Activated naive CD8-positive, alpha-beta T cell treated with anti-CD3 and anti-CD28 coated beads, Interleukin-2, amount 50 U/mL, for 24 hours (primary cell): ENCODE measurements at places on chromosomes 7 and 10.

DNA sequence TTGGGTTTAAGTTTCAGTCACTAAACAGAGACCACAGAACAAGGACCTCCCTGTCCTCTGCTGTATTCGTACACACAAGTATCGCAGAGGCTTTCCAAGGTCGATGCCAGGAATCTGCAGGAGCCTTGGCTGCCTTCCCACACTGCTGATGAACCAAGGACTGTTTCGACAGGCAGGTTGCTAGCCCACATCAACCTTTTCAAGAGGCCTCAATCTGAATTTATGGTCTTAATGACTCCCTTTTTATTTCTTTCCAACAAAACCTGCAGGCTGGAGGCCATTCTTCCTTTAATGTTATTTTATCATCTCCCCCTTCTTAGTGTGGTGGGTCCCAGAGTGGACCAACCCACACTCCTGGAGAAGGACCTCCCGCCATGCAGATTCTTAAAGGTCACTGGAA, 45.6 kb downstream of the JCAD start:
- DNase-seq = no peak

DNA sequence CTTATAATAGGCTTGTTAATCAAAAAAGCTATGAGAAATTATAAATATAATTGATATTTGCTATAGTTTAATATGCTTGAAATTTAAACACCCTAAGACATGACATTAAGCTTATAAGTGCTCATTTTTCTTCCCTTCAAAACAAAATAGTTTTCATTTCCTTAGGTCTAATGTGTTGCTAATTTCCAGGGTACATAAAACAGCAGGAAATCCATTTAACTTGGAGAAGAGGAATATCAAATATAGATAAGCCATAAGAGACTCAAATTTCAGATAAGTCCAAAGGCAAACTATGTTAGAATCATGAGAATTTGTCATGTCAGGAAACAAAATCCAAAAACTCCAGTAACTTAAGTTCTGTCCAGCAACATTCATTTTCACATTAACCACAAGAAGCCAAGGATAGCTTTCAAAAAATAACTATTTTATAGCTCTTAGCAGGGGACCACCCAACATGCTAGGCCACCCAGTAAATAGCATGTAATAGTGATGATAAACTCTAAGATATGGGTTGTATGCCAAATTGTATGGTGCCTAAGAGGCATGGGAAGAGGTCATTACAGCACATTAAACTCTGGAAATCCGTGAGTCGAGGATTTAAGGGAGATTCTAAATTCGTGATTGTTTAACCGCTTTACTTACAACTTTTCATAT, 298.1 kb downstream of the CRPPA start:
- DNase-seq = no peak

DNA sequence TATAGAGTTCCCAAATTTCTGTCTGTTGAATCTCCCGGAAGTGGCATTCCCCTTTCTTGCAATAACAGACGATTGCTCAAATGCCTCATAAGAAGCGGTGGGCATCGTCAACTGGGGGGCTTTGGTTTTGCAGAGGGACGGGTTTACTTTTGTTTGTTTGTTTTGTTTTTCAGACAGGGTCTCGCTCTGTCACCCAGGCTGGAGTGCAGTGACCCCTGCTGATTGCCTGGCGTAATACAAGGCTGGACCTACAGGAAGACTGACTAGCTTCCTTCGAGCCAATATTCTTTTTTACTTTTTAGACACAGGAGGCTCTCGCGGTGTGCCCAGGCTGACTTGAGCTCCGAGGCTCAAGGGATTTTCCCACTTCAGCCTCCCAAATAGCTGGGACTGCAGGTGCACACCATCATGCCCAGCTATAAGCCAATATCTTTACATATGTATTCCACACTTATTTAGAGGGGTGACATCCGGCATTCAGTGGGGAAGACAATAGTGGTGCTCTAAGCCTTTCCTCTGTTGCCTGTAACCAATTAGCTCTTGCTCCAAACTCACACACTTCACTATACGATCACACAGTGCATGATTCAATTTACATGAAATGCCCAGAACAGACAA, 58.1 kb downstream of the FHIP2A start:
- DNase-seq = peak; percentile 45

DNA sequence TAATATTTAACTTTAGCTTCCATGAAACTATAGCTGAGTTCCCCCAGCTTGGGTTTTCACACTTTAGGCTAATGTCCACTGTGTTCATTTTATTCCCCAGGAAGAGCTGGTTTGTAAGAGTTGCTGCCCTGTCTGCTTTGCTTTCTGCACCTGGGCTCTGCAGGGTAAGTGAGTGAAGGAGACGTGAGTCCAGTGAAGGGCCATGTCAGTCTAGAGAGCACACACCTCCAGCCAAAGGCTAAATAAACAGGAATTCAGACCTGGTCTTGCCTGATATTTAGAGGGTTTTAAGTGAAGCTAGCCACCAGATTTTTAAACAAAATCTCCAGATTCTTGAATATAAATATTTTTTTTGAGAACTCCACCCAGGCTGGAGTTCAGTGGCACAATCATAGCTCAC, 24.5 kb upstream of the FZD1 start:
- no peak for DNase-seq

- no peak for DNase-seq
Observed at GRCh38 chr10:89364531-89364930, 13.3 kb upstream of the IFIT1B start.

DNA sequence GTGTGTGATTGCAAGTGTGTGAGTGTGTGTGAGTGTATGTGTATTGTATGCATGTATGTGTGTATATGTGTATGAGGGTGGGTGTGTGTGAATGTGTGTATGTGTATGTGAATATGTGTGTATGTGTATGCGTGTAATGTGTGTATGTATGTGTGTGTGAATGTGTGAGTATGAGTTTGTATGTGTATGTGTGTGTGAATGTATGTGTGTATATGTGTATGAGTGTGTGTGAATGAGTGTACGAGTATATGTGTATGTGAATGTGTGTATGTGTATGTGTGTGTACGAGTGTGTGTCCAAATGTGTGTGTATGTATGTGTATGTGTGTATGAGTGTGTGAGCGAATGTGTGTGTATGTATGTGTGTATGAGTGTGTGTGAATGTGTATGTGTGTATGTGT, 8.2 kb upstream of the GALNTL5 start:
- no peak for DNase-seq

DNA sequence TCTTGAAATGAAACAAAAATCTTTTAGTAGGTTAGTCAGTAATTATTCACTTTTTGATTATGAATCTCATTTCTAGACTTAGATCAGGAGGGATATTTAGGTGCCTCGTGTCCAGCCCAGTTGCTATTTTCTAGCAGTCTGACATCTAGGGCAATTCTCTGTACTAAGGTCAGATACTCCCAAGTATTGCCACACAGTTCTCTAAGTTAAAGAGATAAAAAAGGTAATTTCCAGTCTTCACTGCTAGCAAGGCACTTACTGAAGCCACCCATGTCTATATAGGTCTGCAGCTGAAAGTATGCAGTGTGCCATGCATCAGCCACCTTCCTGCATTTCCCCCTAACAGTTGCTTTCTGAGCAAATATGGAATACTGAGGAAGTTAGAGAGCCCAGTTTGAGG, 83.4 kb downstream of the PON1 start:
- no peak for DNase-seq

GRCh38 chr10:46270086-46270811, 16.5 kb upstream of the ANTXRL start:
- peak; percentile 5 for DNase-seq

- no peak for DNase-seq
Observed at GRCh38 chr10:125692601-125693523, 9.9 kb upstream of the TEX36 start.

DNA sequence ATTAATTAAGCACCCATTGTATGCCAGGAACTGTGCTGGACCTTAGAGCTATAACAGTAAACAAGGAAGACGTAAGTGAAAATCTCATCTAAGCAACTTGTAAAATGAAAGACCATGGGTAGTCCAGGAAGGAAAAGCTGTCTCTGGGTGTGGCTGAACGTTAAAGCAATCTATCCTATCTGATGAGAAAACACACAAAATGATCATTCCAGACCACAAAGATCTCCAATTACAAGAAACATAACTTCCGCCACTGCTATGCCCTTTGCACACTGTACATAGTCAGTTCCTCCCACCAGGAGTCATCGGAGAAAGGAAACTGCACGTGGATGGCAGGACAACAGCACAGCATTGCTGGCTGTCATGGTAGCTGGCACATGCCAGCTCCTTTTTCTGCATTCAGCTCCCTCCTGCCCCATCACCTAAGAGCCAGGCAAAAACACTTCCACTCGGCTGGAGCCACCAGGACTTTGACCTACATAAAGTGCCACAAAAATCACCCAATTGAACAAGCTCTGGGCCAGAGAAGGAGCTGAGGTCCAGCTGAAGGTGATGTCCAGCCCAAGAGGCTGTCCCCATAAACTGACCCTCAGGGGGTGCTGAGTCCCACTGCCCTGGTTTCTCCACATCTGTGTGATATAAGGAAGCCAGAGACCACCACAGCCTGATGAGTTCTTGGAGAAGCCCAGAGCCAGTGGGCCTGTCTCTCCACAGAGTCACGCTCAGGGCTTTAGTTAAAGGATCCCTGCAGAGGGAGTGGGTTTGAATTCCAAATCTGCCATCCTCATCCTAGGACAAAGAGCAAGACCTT, 56.4 kb downstream of the STEAP1B start:
- no peak for DNase-seq

DNA sequence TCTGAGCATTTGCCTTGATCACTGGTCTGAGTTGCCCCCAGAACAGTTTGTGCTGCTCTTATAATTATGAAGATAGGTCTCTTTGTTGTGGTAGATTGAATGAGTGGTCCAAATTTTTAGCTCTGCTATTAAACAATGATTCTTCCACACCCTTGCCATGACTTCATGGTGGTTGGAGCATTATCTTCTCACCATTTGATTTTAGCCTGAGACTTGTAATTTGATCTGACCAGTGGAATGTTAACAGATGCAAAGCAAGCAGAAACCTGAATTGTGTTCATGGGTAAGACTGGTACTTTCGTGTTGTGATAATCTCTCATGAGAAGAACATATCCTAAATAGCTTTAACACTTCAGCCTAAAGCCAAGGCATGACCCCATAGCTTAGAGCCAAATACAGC, 139.1 kb downstream of the TFPI2 start:
- DNase-seq = no peak

GRCh38 chr7:14045651-14046050, 56.2 kb upstream of the ETV1 start:
- no peak for DNase-seq

DNA sequence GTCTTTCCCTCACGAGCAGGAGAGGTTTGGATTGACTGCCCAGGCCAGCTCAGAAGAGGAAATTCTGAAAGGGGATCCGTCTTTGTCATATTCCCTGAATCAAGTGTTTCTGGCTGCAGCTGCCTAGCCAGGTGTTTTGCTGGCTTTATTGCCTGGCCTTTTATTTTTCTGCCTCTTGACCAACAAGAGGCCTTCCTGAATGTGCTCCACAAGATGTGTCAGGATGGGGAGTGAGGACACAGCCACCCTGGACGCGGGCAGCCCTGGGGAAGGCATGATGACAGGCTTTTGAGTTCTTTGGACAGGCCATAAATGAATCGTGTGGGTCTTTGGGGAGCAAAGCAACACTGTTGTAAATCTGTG, 163.6 kb downstream of the CAMK1D start:
- DNase-seq = no peak

DNA sequence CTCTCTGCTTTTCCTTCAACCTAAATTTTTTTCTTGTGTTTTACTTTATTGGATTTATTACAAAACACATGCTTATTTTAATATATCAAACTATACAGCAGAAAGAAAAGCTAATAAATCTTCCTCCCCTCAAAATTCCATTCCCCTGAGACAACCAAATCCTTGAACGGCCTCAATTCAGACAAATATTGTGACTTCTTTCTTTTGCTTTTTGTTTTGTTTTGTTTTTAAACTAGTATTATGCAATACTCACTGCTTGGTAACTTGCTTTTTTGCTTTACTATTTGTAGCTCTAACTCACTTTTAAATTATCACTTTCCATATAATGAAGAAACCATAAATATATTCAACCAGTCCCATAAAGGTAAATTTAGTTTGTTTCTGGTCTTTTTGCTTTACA, 59.4 kb upstream of the CDK1 start:
- no peak for DNase-seq

DNA sequence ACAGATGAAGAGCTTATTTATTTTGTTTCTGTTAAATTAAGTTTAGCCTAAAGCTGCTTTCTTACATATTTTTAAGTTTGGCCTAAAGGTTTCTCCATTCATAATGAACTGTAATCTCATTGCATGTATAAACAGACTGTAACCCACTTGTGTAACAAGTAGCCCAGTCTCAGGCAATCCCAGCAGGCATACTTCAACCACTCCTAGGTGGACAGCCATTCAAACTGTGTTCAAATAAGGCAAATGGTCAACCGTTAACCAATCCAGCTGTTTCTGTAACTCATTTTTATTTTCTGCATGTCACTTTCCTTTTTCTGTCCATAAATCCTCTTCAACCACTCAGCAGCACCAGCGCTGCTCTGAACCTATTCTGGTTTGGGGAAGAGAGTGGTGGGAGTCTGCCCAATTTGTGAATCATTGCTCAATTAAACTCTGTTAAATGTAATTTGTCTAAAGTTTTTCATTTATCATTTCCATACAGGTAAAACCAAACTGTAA, 35.9 kb downstream of the PHYHIPL start:
- no peak for DNase-seq

DNA sequence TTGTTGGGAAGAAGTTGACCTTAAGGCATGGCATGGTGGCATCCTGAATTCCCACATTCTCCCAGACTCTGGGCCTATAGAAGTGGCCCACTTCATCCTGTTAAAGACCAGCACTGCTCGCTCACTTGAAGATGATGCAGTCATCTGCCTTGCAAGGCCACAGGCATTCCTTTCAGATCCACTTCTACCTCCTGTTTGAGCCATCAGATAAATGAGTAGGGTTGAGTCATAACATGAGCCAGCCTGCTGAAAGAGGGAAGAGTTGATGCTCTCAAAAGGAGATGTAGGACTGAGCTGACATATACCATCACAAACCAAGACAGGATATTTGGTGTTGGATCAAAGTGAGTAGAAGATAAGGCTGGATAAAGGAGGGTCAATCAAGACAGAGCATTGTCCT, 1.5 kb upstream of the EBLN1 start:
- no peak for DNase-seq

DNA sequence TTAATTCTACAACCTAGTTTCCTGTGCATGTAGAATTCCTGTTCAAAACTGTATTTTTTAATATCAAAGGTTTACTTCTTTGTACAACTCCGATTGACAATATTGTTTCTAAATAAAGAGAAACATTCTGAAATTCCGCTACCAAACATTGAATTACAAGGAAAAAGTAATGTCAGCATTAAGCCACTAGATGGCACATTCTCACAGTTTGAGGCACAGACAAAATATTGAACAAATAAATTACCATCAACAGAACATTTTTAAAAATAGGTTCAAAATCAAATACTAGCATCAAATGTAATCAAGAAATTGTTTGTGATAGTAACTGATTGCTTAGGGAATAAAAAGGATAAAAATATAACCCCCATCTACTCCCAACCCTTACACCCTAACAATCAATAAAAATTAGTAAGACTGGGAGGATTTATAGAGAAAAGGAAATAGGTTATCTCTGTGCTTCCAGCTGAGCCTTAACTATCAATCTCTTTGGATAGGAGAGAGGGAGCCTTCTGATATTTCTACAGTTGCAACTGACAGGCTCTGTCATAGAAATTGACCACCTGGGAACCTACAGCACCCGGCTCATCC, 86.6 kb upstream of the C7orf33 start:
- no peak for DNase-seq

GRCh38 chr10:49107111-49107886, 8.0 kb downstream of the VSTM4 start:
- DNase-seq = no peak

- DNase-seq = no peak
Observed at GRCh38 chr10:62153191-62153590, 115.5 kb downstream of the RTKN2 start.
